ENCODE measurements at places on chromosomes 6 and 20. TPM values are rescaled to one million over a fixed set of nuclear protein-coding genes. Genes with fewer than 3 reads are reported as not detected.

Gene SIRT5
- 5.7 TPM for total RNA-seq

Gene BPI
- total RNA-seq, result 0.35 TPM

Gene RUNX2
- 3.2 TPM for total RNA-seq

Gene TMEM244
- not detected for total RNA-seq

Gene RAD21L1
- total RNA-seq, result not detected

Gene RGS17
- total RNA-seq, result 3.7 TPM

Gene RAET1E
- not detected for total RNA-seq

Gene MYL9
- 1,491 TPM for total RNA-seq

Gene BTNL2
- not detected for total RNA-seq

Gene RWDD2A
- total RNA-seq, result 7.0 TPM

Gene FKBP1C
- not detected for total RNA-seq

Gene TAAR2
- total RNA-seq, result not detected

Gene HS3ST5
- total RNA-seq, result not detected

Gene WFDC10B
- not detected for total RNA-seq

Gene ZKSCAN3
- total RNA-seq, result 3.4 TPM

Gene CALHM4
- total RNA-seq, result not detected

Gene NMBR
- total RNA-seq, result not detected

Gene TGM2
- total RNA-seq, result 755 TPM

Gene SMIM13
- 8.4 TPM for total RNA-seq

Gene FERMT1
- not detected for total RNA-seq

Gene OLIG3
- total RNA-seq, result not detected

Gene JAG1
- total RNA-seq, result 253 TPM

Gene XKR7
- not detected for total RNA-seq

Gene MOCS1
- total RNA-seq, result 29.1 TPM

Gene BPIFA1
- total RNA-seq, result not detected

Gene OR12D3
- total RNA-seq, result not detected

Gene TTK
- total RNA-seq, result 5.3 TPM

Gene SDC4
- total RNA-seq, result 93.5 TPM

Gene CUL7
- 14.8 TPM for total RNA-seq

Gene COL11A2
- total RNA-seq, result 3.4 TPM

Gene PCMT1
- 86.0 TPM for total RNA-seq

Gene BLTP3A
- 9.9 TPM for total RNA-seq

Gene DYNLT2
- 3.0 TPM for total RNA-seq

Gene C6orf132
- 2.4 TPM for total RNA-seq

Gene LY6G5C
- total RNA-seq, result not detected

Gene DSN1
- 6.1 TPM for total RNA-seq

Gene SAMD5
- total RNA-seq, result 4.7 TPM

Gene LSM2
- 21.2 TPM for total RNA-seq

Gene SAMD10
- 0.78 TPM for total RNA-seq

Gene STK38
- total RNA-seq, result 23.2 TPM

Gene GRM1
- not detected for total RNA-seq

Gene PXMP4
- total RNA-seq, result 3.3 TPM

Gene PTPRT
- total RNA-seq, result not detected

Gene SLC32A1
- not detected for total RNA-seq

Gene CLDN20
- total RNA-seq, result not detected

Gene SLA2
- total RNA-seq, result 1.1 TPM
